ENCODE measurements at places on chromosomes 6 and 20.

DNA sequence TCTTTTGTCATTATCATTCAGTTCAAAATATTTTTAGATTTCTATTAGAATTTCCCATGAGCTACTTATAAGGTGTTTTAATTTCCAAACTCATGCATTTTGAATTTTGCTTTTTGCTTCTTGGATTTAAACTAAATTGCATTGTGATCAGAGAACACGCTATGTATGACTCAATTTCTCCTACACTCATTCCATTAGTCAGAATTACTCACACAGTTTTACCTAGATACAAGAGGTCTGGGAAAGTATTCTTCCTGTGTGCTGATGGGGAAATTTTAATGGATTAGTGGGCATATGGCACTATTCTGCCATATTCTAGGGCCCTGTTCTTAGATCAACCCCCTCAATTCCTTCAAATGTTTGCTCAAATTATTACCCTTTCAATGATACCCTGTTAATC is 49.9 kb upstream of the BMP5 start:
- peak; percentile 72 for DNase-seq

GRCh38 chr20:1776681-1777475 is 118.3 kb upstream of the SIRPA start:
- DNase-seq = peak; percentile 82

- no peak for DNase-seq
Observed at GRCh38 chr6:129766959-129767728, 57.2 kb upstream of the ARHGAP18 start.

GRCh38 chr20:35144694-35145093 is 2.4 kb downstream of the EDEM2 start:
- DNase-seq = no peak

GRCh38 chr20:53070706-53071392 is 98.7 kb downstream of the TSHZ2 start:
- no peak for DNase-seq

DNA sequence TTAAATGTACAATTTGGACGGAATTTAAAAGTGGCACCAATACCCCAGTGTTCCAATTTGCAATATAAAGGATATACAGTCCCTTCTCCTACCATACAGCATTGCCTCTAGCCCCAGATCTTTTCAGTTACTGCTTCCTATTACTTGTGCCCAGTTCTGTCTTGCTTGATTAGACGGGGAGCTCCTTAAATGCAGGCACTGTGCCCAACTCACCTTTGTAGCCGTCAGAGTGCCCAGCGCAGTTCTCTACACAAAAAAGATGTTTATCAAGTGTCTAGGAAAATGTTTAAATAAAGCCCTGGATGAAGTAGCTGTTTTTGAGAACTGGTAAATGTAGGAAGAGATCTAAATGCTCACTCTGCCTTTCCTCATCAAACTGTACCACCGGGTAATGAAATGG is 7.6 kb downstream of the TAP2 start:
- DNase-seq = no peak

GRCh38 chr6:47133230-47134000 is 91.3 kb upstream of the ADGRF1 start:
- no peak for DNase-seq

DNA sequence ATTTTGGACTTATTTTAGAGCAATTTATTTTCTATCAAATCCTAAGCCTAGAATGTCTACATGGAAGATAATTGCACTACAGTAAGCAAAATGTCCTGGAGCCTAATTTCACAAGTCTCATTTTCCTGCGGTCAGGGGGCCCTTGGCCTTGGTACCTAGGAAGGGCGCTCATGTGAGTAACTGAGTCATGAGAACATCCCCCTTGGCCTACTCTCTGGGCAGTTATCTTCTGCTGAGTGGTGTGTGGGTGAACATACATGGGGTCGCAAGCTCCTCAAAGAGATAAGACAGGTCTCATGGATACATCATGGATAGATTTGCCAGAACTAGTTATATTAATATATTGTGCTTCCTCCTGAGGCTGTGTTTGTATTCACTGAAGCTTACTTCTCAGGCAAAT is 211.2 kb upstream of the MARCKS start:
- DNase-seq = no peak

DNA sequence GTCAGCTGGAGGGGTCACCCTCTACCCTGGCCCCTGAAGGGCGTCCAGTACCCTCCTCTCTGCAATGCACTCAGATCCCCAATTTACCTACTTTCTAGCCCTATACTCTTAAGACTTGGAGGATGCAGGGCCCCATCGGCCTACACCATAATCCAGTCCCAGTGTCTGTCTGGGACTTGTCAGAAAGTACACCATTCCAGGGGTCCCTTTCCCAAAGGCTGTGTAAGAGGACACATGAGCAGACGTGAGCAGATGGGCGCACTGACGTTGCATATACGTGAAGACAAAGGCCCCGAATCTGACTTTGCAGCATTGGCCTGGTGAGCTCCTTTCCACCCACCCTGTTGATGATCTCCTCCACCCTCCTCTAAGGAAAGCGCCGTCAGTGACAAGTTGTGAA is 20.9 kb upstream of the SMOC2 start:
- no peak for DNase-seq

- DNase-seq = no peak
Observed at GRCh38 chr6:156387472-156387871, 389.7 kb upstream of the ARID1B start.

GRCh38 chr20:16158976-16159286 is 414.3 kb downstream of the KIF16B start:
- DNase-seq = no peak

DNA sequence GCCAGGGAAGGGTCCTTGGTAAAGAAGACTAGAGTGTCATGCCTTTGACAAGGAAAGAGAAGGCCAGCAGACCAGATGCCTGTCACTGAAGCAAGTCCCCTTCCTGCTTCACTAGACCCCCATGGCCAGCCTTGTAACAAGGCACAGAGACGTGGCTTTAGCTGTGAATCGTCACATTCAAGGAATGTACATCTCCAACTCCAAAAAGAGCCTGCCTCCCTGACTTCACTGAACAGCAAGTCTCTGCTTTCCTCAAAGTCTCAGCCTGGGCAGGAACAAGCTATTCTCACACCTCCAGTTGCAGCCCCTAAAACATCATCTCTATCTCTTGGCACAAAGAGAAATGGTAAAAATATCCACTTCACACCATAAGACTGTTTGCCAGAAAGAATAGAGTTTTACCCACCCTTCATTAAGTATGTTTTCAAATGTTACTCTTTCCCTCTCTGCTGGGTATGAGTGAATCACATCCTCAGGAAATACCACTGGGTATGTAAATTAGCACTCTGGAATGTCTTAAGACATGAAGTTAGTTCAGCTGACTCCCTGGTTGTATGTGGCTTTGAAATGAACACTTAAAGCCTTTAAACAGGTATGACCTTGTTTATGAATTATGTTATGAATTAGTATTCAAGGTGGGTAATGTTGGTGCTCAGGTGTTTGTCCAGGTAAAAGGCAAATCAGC is 46.4 kb upstream of the NT5E start:
- peak; percentile 68 for DNase-seq

DNA sequence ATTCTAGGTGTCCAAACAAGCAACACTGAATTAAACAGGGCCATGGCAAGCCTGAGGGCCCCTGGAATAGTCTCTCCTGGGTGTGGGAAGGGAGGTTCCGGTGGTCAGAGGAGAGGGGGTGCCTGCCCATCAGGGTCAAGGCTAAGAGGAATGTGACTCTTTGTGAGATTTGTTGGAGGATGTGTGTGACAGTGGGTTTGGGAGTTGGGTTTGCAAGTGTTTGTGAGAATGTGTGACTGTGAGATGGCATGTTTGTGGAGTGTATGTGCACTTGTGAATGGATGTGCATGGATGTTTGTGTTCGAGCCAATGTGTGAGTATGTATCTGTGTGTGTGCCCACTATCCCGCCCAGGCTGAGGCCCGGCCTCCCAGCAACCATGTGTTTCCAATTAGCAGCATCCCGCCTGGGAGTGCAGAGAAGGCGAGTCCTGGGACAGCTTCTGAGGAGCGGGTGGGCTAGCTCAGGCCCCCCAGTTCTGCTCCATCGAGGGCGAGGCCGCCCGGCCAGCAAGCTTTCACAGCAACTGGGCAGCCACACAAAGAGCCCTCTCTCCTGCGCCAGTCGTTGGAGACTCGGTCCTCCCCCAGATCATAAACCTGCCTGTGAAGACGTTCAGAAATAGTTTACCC is 12.6 kb downstream of the FOXC1 start:
- DNase-seq = no peak

- DNase-seq = no peak
Observed at GRCh38 chr6:158109748-158110147, 58.3 kb downstream of the SERAC1 start.

GRCh38 chr20:36885356-36885755 is 9.4 kb downstream of the TLDC2 start:
- DNase-seq = peak; percentile 57

DNA sequence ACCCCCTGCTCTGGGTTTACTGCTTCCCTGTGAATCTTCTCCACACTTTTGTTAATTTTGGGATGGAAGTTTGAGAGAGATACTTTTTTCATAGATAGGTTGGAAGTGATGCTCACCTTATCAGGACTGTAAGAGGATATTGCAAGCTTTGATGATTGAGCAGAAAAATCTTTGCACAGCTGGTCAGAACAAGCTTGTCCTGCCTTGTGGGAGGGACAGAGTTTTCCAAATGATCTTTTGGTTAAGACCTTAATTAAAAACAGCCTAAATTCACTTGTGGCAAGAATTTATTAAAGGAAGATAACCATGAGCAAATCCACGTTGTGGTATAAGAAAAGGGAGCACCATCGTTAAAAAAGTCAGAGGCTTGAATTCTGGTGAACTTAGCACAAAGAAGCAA is 32.2 kb downstream of the E2F3 start:
- DNase-seq = no peak

DNA sequence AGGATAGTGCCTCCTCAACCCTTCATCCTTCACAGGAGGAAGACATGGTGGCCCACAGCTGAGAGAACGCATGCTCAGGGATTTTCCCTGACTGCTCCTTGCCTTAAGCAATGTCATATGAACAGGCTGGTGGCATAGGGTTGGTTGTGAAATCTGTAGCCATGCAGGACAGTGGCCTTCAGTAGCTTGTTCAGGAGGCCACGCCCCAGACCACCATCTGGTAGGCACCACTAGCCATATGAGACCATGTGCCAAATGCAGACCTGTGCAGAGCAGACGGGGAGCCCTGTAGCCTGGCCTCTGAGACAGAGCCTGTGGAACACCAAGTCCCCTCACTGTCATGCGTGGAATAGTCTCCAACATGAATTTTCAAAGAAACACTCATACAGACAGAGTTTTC is 76.5 kb downstream of the ADTRP start:
- no peak for DNase-seq

DNA sequence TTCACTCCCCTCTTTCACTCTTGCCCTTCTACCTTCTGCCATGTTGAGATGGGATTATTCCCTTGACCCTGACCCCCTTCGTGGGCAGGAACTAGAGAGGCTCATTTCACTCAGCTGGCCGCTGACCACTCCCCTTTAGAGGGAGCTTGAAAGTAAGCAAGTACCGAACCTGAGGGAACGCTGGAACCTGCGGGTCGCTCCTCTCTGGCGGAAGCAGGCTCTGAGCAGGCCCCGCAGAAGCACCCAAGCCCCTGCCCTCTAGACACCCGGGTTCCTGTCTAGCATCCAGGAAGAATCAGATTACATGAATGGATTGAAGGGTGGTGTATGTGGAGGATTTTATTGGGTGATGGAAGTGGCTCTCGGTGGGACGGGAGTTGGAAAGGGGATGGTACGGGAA is 11.9 kb upstream of the MYCT1 start:
- DNase-seq = no peak

GRCh38 chr6:44062771-44063560 is 64.3 kb downstream of the MRPL14 start:
- no peak for DNase-seq

DNA sequence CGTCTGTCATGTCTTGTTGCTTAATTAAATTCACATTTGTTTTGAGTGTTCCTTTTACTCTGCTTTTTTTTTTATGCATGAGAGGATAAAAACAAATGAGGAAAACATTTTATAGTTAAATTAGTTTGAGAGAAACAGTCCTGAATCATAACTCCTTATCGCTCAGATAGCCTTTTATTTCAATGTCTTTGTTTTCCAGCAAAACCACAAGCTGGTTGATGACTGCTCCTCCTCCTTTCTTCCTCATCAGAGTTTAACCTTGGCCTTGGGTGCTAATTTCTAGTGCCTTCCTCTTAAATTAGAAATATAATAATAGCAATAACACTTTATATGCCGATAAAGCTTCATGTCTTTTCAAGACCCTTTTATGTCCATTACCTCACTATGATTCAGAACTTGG is 3.1 kb downstream of the NOX3 start:
- no peak for DNase-seq

DNA sequence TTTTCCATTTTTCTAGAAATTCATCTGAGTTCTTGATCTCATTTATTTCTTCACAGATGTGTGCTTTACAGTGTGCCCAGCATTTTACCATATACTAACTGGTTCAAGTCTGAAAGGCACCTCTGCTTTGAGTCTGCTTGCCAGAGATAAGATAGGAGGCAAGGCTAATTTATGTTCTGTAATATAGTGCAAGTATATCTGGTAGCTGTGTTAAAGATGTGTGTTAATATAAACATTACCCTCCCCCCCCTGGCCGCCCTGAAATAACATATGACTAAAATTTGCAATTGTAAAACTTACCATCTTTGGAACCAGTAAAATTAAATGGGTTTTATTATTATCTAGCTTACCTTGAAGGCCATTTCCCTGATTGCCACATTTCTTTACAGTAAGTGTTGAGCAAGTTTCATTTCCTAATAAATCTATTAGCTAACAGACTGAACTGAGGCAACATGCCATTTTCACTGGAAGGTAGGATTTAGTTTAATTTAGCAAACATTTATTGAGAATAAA is 2.7 kb downstream of the FBXO9 start:
- DNase-seq = no peak

- no peak for DNase-seq
Observed at GRCh38 chr6:24930431-24930871, 5.3 kb downstream of the RIPOR2 start.

All from SW 1271 (cell line).